ENCODE measurements at places on chromosomes 7 and 10.

DNA sequence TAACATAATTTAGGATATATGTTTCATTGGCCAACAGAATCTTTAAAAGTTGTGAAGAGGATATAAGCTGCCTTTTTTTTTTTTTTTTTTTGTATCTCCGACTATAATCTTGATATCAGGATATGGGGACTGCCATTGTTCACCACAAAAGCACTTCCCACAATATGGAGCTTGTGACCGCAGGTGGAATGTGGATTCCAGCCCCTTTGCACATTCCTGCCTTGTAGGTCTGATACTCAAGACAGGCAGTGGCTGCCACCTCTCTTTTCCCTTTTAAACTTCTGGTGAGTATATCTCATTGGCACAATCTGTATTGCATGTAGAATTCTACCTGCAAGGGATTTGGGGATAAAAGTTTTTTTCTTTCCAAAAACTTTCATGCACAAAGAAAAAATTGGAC, 272.7 kb upstream of the VWC2 start:
- no peak for DNase-seq

GRCh38 chr10:97785231-97785630, 13.4 kb upstream of the SFRP5 start:
- no peak for DNase-seq

DNA sequence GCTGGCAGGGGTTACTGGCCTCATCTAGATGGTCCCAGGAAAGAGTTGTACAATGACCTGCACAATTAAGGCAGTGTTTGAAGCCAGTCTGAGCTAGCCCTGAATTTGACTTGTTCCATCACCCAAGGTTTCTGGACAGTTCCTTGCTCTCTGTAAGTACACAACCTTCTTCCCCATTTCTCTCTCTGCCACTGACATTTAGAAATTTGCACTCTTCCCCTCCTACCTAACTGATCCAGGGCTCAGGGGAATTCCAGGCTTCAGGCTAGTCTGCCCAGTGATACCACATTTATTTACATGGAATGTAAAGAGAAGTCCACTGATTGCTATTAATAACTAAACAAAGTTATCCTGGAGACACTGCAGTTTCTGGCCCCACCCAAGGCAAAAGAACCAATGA, 139.0 kb upstream of the GPR26 start:
- DNase-seq, result no peak

GRCh38 chr10:86321568-86321967, 45.0 kb downstream of the GRID1 start:
- no peak for DNase-seq

DNA sequence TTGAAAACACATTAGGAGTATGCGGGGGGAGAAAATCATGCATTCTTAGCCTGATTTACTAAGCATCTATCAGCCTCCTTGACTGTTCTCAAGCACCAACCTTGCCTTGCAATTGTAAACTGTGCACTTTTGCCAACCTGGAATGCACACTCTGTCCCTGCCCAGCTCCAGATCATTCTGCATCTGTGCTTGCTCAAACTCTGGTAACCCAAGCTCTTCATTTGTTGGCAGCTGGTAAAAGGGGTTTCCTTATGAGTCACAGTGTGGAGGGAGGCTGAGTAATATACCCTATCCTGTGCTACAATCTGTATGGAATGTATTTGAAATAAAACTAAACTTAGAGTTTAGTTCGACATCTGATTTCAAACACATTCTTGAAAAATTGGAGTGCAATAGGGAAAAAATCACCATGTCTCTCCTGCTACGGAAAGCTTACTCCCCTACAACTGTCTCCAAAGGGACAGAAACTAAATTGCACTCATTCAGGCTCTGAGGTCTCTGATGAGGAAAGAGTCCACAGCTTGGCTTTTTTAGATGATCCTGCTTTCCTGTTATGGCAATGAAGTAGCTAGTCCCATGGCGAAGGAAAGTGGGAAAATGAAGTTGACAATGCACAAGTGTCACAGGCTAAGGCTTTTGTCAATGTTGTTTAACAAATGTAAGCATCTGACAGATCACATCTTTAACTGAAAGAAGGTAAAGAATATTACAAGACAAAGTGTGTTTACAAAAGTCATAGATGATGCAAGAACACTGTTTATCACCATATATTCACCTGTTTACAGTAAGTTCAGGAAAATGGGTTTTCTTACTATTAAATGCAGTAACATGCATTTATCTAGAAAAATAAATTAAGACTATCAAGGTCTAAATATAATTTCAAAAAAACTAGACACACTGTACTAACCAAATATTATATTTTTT, 61.9 kb downstream of the TES start:
- no peak for DNase-seq

- no peak for DNase-seq
Observed at GRCh38 chr7:84999450-84999849, 187.4 kb downstream of the SEMA3D start.

- DNase-seq, result no peak
Observed at GRCh38 chr10:97508342-97508741, 9.6 kb downstream of the UBTD1 start.

GRCh38 chr7:41809529-41809939, 106.6 kb upstream of the INHBA start:
- no peak for DNase-seq

GRCh38 chr7:142776206-142776844, 5.6 kb downstream of the PRSS2 start:
- no peak for DNase-seq

DNA sequence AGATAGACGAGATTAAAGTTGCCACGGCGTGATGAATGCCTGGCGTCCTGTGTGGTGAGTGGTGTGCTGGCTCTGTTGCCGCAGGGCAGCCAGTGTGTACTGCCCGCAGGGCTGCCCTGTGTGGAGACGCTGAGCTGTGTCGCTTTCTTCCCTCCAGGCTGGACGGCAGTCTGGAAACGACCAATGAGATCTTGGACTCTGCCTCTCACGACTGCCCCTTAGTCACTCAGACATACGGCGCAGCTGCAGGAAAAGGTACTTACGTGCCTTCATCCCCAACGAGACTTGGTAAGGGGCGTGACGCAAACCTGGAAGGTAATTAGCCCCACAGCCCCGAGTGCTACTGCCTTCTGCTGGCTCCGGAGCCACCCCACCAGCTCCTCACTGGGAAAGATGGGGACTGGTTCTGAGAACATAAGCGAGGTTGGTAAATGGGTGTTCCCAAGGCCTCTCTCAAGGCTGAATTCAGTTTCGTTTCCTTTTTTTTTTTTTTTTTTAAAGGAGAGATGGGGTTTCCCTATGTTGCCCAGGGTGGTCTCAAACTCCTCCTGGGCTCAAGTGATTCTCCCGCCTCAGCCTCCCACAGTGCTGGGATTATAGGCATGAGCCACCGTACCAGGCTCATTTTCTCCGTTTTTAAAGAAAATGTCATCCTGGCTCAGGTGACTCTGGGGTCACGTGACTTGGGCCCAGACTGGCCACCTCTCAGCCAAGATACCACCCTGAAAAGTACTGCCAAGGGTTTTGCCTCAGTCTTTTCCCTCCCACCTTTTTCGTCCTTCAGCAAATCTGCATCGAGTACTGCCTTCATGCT, 39.6 kb downstream of the WIPI2 start:
- DNase-seq, result no peak

All from stimulated activated CD4-positive, alpha-beta T cell treated with anti-CD3 and anti-CD28 coated beads, TNF-alpha, amount 100 ng/mL, for 1 hour (primary cell).